ENCODE measurements at places on chromosomes 3 and 15.

DNA sequence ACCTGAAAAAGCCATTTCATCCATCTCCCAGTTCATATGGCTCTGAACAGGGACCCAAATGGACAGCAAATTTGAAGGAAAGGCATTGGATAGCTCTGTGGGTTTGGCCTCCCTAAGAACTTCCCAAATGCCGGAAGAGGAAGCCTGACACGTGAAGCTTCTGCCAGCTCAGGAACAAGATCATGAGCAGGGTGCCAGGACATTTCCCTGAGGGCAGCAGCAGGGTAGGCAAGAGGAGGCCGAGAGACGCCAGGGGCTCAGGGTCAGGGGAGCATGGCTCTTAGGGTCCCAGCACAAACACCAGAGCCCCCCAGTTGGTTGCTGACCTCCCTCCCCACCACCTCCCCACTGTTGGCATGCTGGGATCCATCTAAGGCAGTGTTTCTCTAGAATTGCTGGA lies 187.5 kb downstream of the MEGF11 start:
- DNase-seq = no peak

GRCh38 chr3:16500911-16501310 lies 12.6 kb downstream of the RFTN1 start:
- no peak for DNase-seq

- DNase-seq = no peak
Measured at GRCh38 chr15:43762824-43763223, 13.9 kb downstream of the ELL3 start.

GRCh38 chr15:33730815-33731214 lies 237.5 kb upstream of the CHRM5 start:
- no peak for DNase-seq

DNA sequence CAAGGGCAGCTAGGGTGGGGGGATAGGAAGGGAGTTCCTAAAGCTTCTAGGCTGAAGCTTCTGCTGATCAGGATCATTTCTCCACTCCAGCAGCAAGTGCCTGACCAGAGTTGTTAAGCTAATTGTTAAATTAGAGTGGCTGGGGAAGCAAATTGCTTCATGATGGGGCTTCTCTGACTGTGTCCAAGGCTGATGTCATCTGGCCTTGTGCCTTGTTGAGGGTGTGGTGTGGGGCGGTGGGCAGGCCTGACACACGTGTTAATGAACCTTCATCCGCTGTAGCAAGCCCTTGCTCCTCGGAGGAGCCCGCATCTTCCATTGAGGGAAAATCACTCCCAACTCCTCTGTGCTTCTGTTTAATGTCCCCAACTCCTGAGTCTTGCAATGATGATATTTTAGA lies 84.3 kb upstream of the ROPN1 start:
- no peak for DNase-seq

DNA sequence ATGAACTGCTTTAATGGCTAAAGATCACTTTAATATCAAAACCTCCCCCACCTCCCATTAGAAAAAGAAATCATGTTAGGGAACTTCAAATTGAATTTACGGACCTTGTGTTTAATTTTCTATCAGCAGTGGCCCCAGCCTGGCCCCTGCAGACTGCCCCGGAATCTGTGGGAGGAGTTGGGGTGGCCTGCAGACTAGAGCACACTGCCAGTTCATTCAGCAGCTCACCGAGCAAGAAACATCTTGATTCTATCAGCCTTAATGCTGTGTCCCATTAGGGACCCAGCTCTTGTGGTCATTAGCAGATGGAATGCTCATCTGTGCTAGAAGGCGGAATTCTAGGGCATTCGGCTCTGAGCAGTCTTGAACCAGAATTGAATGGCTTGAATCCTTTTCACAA lies 54.2 kb downstream of the FLNB start:
- DNase-seq = no peak

DNA sequence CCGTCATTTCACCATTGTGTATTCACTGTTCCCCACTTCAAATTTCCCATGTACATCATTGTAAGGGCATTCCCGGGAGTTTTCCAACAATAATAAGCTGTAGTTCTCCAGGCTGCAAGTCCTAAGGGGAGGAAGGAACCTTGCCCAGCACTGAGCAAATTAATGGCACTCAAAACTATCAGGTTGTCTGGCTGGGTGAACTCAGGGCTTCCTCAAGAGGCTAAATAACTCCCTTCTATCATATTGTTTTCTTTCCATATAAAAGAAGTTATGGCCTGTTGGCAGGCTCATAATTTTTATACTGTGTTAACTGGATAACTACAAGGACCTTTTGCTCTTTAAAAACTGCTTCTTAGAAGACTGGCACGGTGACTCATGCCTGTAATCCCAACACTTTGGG lies 71.4 kb downstream of the SEMA6D start:
- no peak for DNase-seq

DNA sequence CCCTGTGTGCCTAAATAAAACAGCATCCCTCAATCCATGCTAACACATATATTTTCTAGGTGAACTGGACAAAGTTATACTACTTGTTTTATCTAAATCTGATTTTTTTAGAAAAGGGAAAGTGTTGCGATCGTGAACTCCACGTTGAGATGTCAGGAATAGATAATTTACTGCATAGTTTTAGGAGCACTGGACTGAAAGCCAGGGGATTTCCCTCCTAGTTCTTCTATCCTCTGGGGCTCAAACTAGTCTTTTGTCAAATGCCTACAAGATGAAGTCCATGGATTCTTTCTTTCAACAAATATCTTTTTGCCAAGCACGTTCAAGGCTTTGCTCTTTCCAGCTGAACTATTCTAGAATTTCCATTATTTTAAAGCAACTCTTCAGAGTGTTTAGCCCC lies 617 bp upstream of the HPS3 start:
- no peak for DNase-seq

GRCh38 chr3:42133500-42134298 lies 42.5 kb downstream of the TRAK1 start:
- no peak for DNase-seq

DNA sequence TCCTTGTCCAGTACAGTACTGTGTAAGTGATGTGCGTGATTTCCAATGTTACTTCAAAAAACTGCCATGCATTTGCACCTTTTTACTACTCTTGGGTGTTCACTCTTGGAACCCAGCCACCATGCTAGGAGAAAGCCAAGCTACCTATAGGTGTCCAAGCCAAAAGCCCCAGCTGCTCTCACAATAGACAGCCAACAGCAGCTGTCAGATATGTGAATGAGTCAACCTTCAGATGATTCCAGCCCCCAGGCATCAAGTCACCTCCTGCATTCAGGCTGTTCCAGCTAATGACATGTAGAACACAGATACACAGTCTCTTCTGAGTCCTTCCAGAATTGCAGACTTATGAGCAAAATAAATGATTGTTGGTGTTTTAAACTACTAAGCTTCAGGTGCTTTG lies 417.7 kb upstream of the TGFBR2 start:
- no peak for DNase-seq

DNA sequence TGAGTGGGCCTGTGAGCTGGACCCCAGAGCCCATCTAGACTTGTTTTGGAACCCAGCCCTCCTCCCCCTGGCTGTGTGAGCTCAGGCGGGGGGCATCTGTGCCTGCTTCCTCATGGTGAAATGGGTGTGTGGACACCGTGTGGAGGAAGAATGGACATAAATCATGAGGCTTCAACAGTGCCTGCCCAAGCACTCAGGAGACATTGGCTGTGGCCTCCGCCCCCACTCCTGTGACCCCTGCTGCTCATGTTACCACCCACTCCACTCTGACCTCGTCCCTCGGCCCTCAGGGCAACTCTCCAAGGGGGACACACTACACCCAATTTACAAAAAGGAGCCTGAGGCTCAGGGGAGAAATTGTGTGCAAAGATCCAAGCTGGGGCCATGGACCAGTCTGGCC lies 16.6 kb downstream of the TPRA1 start:
- no peak for DNase-seq

- DNase-seq = no peak
Measured at GRCh38 chr3:42045708-42046243, 45.4 kb upstream of the TRAK1 start.

- no peak for DNase-seq
Measured at GRCh38 chr3:111607240-111607920, 12.2 kb upstream of the ZBED2 start.

- no peak for DNase-seq
Measured at GRCh38 chr15:101207867-101208288, 44.0 kb downstream of the CHSY1 start.

- DNase-seq = no peak
Measured at GRCh38 chr3:101193957-101194356, 126.4 kb downstream of the IMPG2 start.

DNA sequence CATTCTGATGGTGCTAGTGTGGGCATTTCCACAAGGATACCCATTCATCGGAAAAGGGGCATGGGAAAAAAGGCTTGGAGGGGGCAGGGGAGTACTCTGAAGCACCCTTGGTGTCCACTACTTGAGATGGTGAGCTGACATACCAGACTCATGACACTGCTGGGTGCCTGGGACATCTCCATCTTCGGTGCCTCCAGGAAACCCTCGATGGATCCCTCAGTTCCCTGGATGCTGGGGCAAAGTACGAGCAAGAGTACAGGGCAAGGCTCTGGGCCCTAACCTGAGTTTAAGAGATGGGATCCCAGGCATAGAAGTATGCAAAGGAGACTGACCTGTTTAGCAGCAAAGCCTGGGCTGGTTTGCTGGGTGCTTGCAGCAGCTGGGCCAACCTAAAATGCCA lies 5.2 kb upstream of the IP6K1 start:
- DNase-seq = no peak

DNA sequence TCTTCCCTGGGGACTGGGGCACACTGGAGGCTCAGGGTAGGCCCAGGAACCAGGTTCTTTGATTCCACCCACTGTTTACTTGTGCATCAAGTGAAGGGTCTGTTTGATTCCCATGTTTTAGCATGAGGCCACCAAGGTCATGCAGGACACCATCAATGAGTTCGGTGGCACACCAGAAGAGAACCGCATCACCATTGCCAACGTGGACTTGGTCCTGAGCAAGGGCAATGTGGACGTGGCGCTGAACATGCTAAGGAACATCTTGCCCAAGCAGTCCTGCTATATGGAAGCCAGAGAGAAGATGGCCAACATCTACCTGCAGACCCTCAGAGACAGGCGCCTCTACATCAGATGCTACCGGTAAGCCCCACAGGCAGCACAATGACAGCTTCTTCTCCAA lies 21.5 kb downstream of the TTC21A start:
- no peak for DNase-seq

Data from activated T-cell treated with anti-CD3 and anti-CD28 coated beads for 24 hours (primary cell).